ENCODE measurements at places on chromosomes 3 and 15. TPM values are rescaled to one million over a fixed set of nuclear protein-coding genes. Genes with fewer than 3 reads are reported as not detected.

The WWTR1 gene
- total RNA-seq = 535 TPM

The FGF12 gene
- total RNA-seq = 19.5 TPM

GRCh38 chr3:15637131-15637951 lies 35.8 kb downstream of the BTD start:
- no peak overlapping the region for H3K4me3 ChIP-seq
- H3K27me3 ChIP-seq = no peaks in the 10 kb centered on the region
- H3K4me1 ChIP-seq = peaks cover 47% of the 10 kb centered on the region

- DNase-seq = no peak
- H3K36me3 ChIP-seq = no peaks in the 10 kb centered on the region
- H3K4me1 ChIP-seq = no peaks in the 10 kb centered on the region
- no peaks in the 10 kb centered on the region for H3K27me3 ChIP-seq
- H3K4me3 ChIP-seq = no peak overlapping the region
Measured at GRCh38 chr15:41630616-41631217, 29.5 kb upstream of the MGA start.

- no peak for DNase-seq
- H3K27me3 ChIP-seq = no peaks in the 10 kb centered on the region
- no peak overlapping the region for H3K4me3 ChIP-seq
- H3K4me1 ChIP-seq = no peaks in the 10 kb centered on the region
Measured at GRCh38 chr3:25178672-25179071, 249.4 kb upstream of the RARB start.

DNA sequence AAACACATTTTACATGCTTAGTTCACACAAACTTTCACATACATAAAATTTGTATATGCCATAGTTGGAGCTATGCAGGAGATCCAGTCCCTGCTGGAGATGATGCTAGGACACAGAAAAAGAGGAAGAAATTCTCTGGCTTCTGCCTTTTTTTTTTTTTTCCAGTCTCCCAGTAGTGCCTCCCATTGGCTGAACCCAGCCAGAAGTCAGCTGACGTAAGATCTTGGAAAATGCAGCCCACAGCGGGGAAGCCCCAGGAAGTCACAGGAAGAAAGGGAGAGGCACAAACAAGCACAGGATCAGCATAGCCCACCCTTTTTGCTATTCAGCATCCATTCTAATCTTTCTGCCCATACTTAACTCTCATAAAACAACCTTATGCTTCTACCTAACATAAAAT lies 38.5 kb downstream of the SCN11A start:
- no peak overlapping the region for H3K4me3 ChIP-seq
- no peaks in the 10 kb centered on the region for H3K27me3 ChIP-seq
- H3K36me3 ChIP-seq = no peaks in the 10 kb centered on the region
- no peak overlapping the region for H3K27ac ChIP-seq
- no peak for DNase-seq

All from esophagus muscularis mucosa (tissue), 4 donors.